Astrocyte of the hippocampus (primary cell): ENCODE measurements at places on chromosomes 5 and 9.

DNA sequence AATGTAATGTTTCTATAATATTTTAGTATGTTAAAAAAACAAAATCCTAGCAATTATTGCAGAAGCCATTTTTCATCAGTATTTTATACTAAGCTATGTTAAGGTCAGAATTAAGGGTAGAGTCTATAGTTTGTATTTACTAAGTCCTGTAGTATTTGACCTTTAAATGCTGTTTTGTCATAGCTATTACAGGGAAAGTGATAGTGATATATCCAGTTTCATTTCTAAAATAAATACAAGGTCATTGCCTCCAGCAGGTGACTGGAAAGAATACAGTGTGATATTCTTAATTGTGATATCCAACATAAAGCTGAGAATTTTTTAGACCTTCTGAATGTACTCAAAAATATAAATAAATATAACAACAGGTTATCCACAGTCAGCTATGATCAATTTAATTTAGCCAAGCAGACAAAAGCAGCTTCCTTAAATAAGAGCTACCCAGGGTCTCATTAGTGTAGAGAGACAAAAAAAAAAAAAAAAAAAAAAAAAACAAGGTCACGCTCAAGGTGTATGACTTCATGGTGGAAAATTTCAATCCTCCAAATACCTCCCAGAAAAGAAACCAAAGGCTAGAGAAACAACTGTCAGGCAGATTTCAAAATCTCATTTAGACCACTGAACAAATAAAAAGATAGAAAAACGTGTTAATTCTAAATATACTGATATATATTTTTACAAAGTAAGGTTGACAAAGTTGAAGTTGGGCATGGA is 278.7 kb downstream of the HCN1 start:
- no peak for DNase-seq

DNA sequence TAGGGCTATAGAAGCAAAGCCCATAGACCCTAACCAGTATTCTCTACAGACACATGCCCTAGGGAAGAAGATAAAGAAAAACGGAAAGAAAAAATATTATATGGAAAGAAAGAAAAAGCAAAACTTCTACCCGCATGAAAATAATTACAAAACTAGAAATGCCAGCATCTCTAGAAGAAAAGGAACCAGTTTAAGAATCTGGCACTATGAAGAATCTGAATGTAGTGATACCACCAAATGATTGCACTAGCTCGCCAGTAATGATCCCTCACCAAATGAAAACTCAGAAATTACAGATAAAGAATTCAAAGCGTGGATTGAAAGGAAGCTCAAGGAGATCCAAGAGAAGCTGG is 341.9 kb upstream of the GRIA1 start:
- no peak for DNase-seq

DNA sequence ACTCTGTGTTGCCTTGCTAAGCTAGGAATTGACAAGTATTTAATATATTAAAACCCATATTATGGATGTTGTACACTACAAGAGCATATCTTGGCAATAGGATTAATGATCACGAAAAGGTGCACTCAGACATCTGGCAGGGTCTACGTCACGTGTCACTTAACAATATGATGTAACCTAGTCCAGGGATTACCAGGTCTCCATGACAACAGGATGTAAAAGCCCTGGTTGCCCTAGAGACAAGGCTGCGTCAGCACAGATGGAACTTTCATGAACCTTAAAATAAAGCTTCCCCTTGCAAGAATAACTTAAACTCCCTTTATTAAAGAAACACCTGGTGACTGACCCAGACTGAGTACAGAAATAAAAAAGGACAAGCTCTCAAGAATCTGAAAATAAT is 717.8 kb downstream of the CDH18 start:
- no peak for DNase-seq

GRCh38 chr9:136728548-136729123 is 14.1 kb downstream of the LCN10 start:
- peak; percentile 64 for DNase-seq

- DNase-seq: no peak
Measured at GRCh38 chr9:83005361-83005760, 57.6 kb downstream of the RASEF start.

GRCh38 chr9:752201-752600 is 89.3 kb upstream of the DMRT1 start:
- peak; percentile 83 for DNase-seq

DNA sequence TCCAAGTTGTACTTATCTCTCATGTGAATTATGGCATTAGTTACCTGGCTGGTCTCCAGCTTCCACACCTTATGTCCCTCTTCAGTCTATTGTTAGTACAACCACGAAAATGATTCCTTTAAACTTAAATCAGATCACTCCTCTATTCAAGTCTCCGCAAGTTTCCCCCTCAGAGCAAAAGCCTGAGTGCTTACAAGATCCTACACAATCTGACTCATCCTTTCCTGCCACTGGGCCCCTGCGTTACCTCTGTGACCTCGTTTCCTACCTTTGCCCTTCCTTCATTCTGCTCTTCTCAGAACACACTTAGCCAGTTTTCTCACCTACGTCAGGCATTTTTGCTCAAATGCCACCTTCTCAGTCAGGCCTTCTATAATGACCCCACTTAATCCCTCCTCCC is 45.1 kb upstream of the GLIS3 start:
- no peak for DNase-seq

DNA sequence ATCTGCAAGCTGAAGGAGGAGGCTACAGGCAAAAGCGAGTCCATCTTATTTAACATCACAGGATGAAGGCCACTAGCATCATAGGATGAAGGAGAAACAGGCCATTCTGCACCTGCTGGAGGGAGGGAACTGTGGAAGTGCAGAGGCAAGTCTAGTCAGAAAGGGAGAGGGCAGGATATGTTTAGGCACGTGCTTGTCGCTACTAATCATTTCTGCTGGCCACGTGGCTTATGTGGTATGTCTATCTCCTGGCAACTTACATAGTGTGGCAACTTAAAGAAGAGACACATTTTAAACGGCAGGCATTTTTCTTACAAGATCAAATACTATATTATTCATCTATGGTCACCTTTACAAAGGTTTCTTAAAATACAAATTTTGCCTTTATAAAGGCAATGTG is 74.0 kb downstream of the GNAQ start:
- no peak for DNase-seq

DNA sequence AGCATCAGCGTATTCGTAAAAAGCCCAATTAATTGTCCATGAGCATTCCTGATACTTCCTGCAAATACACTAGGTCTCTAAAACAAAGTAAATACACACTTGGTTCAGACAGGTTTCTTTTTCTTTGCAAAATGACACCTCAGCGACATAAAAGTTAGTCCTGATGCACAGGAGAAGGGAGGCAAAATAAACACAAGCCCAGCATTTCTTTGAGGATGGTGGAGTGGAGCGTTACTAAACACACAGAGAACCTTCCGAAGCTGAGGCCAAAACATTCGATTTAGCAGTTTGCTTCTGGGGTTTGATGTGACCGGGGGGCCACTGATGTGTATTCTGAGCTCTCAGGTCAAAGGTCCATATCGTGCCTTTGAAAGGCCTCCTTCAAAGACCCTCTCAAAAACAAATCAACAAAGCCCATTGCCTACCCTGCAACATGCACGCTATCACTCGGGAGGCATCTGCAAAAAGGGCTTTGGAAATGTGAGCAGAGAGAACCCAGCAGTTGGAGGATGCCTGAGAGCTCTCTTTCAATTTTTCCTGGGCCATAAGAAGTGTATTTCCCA is 268.4 kb upstream of the PANK3 start:
- no peak for DNase-seq

DNA sequence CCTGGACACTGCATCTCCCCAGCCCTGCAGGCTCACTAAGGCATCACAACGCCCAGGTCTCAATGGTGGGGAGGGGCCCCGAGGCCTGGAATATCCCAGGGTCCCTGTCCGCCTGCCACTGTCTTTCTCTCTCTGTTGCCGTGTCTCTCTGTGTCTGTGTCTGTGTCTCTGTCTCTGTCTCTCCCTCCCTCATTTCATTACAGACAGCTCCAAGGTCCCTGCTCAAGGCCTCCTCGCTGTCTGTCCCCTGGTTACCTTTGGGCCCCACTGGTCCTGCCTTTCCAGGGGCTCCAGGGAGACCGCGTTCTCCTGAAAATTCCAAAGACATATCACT is 3.2 kb downstream of the FCN1 start:
- DNase-seq: no peak

GRCh38 chr5:73686912-73687311 is 60.9 kb downstream of the ARHGEF28 start:
- no peak for DNase-seq

DNA sequence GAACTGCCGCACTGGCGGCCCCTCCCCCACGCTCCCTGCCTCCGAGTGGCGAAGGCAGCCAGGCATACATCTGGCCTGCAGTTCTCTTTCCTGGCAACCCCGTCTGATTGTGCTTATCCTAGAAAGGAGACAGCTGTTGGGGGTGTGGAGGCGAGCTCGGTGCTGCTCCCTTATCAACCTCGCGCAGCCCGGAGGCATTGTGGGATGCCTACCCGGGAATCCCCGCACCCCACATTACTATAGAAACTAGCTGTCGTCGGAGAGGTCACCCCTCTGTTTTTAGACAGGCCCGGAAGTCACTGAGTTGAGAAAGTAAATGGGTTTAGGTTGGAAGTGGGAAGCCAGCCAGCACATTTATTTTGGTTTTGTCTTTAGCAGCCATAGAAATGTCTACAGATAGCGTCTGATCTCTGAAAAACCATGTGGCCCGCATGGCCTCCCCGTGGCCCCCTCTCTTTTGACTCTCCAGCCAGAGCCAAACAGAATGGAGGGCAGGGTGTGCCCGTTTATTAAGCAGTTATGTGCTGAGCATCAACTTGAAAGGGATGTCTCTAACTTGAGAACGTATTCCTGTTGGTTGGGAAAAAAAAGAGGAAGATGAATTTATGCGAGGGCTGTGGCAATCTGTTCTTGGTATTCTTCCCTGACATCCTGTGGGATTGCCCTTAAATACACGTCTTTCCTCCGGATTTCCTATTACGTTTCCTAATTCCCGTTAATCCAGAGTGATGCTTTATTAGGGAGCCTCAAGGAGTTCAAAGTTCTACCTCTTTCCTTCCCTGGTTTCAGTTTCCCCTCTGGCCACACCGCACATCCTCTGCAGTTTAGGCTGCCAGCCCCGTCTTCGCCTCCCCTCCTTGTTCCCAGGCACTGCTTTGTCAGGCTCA is 3.9 kb downstream of the STC2 start:
- DNase-seq: peak; percentile 84

- no peak for DNase-seq
Measured at GRCh38 chr9:108056084-108056804, 566.7 kb upstream of the KLF4 start.

DNA sequence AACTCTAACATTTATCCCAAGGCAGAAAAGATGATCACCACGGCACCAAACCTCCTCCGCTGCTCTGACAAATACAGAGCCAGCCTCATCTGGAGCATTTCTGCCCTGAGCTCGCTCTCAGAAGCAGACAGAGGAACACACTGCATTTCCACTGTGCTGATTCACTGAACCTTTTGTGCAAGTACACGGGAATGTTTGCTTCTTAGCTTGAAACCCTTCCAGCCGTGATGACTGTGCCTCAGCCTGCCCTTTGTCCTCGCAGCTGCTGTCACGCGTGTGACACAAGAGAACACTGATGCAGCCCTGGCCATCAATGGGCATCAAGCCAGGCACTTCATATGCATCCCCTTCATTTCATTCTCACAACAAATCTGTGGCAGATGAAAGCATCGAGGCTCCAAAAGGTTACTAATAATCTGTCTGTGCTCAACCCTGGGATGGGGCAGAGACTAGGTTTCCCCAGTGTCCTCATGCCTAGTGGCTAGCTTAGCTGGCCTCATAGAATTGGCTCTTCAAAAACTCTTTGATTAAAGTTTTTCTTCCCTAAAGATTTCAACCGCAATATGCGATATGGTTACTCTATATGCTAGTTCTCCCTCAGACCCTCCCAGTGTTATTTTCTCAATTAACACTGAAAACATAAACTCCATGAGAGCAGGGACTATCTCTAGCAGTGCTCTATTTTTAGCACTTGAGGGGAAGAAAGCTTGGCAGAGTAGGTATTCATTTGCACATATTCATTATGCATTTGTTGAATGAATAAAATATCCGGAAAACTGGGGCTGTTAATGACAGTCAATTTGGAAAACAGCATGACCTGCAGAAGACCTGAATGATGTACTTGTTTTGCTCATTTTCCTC is 7.3 kb downstream of the CDC14B start:
- peak; percentile 90 for DNase-seq

- no peak for DNase-seq
Measured at GRCh38 chr5:132344775-132345514, 24.6 kb upstream of the SLC22A5 start.

DNA sequence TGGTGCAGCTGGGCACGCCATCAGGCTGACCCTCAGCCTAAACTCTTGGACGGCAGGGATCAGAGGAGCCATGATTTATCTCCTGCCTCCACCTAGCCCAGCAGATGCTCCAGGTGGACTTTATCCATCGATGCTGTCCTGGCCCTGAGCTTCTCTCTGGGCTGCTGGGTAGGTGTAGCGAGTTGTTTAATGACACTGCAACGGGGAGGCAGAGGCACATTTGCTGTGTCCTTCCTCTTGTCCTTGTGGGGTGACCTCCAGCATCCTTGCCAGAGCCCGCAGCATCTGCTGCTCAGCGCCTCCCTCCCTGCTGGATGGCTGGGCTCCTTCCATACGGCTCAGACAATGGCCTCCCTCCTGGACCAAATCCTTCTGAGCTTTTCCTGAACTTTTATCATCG is 103.1 kb upstream of the IRX4 start:
- DNase-seq: no peak

- DNase-seq: no peak
Measured at GRCh38 chr9:131587906-131588305, 42.6 kb downstream of the PRRT1B start.

DNA sequence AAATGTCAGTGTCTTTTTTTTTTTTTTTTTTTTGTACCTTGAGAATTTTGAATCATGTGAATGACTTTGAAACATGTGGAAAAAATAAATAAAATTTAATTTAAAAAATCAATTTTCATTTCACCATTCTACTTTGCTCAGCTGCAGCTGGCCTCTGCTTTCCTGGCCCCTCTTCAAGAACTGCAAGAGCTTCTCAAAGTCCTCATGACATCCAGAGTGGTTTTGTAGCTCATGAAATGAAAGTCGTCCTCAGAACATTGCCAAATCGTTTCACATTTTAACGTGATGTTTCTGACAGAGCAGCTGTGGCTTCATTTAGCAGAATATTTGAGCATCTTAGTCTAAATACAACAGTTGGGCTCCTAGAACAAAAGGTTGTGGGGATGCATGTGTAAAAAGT is 47.9 kb upstream of the TMEM215 start:
- DNase-seq: no peak

- no peak for DNase-seq
Measured at GRCh38 chr5:34042321-34042720, 692 bp downstream of the C1QTNF3 start.

- DNase-seq: peak; percentile 84
Measured at GRCh38 chr9:89038382-89039103, 47.3 kb downstream of the S1PR3 start.

DNA sequence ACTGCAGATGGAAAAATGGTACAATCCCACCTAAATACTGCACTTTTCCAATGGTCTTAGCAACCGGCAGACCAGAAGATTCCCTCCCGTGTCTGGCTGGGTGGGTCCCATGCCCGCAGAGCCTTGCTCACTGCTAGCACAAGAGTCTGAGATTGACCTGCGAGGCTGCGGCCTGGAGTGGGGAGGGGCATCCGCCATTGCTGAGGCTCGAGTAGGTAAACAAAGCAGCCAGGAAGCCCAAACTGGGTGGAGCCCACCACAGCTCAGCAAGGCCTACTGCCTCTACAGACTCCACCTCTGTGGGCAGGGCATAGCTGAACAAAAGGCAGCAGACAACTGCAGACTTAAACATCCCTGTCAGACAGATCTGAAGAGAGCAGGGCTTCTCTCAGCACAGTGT is 221.6 kb upstream of the CTNND2 start:
- DNase-seq: no peak
